ENCODE measurements at places on chromosomes 6 and 20.

DNA sequence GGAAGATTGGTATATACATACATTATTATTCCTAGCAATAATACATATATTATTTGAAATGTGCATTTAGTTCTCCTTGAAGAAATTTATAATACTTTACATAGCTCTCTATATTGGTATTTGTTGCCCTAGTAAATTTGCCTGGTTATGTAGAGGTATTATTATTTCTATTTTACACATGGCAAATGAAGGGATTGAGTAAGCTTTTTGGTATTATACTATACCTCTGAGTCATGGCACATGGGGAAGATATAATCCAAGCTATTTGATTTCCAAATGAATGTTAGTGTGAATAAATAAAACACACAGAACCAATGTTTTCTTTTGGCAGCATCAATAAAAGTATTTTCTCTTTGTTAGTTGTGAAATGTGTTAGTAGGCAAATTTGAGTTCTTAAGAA, 409.6 kb upstream of the SLC35B3 start:
- no peak for DNase-seq

DNA sequence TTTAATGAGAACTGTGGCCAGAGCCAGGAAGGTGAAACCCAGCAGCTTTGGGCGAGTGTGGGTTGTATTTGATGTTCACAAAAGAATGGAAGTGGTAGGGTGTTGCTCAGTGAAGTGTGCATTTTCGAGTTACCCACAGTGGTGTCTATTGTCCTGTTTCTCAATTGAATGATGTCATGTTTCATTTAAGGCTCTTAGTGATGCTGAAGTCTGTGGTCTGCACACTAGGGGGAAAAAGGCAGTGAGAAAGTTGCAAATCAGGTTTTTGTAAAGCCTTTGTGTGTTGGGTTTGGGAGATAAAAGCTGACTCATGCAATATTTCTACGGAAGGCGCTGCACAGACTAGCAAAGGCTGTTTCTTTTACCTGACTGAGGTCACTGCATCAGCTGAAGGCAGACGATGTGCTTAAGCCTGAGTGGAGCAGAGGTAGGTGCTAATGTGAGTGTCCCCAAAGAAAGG, 121.1 kb downstream of the PLEKHG1 start:
- DNase-seq: peak; percentile 45

GRCh38 chr6:134523051-134523450, 205.1 kb upstream of the SGK1 start:
- no peak for DNase-seq

DNA sequence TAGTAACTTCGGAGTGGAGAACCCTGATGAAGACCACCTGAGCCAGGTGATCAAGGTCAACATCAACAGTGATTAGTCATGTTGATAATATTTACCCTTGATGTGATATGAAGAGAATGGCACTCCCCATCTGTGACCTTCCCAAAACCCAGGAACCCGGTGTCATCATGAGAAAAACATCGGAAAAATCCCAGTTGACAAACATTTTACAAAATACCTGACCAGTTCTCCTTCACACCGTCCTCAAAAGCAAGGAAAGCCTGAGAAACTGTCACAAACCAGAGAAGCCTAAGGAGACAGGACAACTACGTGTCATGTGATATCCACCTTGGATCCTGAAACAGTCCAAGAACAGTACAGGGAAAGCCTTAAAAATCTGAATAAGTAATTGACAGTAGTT, 197.3 kb downstream of the ZMYND8 start:
- DNase-seq: no peak

- DNase-seq: peak; percentile 74
Measured at GRCh38 chr20:4227085-4227821, 211.9 kb upstream of the RNF24 start.

- no peak for DNase-seq
Measured at GRCh38 chr6:94349227-94349626, 929.9 kb upstream of the EPHA7 start.

DNA sequence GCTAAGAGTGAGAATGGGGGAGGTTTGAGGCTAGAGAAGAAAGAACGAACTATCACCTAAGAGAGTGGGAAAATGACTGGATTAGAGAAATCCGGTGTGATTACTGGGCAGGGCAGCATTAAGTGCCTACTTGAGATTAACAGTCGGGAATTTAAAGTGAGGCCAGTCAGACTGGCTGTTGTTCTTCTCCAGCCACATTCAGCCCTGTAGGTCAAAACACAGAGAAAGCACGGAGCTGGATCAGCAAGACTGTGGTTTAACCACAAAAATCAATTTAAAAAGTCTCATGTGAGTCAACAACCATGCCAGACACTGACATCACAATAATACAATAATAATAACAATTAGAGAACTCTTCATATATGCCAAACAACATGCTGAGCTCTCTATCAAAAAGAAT, 301.9 kb upstream of the SGK1 start:
- DNase-seq: peak; percentile 52
